NCI-H2107 (cell line): ENCODE measurements at places on chromosomes 1 and 21.

DNA sequence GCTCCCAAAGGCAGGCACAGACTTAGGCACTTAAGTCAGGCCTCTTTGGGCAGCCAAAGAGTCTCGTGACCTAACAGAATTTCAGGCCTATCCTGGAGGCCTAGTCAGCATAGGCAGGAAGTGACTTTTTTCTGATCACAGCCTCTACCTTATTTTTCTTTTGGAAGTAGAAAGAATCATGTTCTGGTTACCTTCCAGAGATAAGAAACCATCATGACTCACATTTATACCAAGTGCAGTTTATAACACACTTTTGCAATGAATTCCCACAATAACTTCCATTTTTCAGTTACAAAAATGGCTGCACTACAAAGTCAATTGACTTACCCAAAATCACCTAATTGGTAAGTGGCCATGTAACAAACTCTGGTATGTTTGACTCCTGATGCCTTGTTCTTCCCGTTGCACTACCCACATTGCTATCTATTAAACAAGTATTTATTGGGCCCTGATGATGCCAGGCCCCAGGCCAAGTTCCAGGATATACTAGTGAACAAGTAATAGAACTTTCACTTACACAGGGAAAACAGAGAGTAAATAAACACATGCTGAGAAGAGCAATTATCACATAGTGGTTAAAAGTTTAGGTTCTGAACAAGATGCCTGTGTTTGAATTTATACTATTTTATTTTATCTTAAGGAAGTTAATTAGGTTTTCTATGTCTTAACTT, 74.3 kb downstream of the SH3GLB1 start:
- no peak for DNase-seq

GRCh38 chr1:219794085-219794743, 134.1 kb downstream of the SLC30A10 start:
- no peak for DNase-seq

- no peak for DNase-seq
Measured at GRCh38 chr1:208631092-208631491, 386.9 kb upstream of the PLXNA2 start.

- no peak for DNase-seq
Measured at GRCh38 chr1:183891158-183891856, 86.4 kb downstream of the RGL1 start.

GRCh38 chr1:47564570-47564969, 126.7 kb downstream of the FOXD2 start:
- DNase-seq = no peak

DNA sequence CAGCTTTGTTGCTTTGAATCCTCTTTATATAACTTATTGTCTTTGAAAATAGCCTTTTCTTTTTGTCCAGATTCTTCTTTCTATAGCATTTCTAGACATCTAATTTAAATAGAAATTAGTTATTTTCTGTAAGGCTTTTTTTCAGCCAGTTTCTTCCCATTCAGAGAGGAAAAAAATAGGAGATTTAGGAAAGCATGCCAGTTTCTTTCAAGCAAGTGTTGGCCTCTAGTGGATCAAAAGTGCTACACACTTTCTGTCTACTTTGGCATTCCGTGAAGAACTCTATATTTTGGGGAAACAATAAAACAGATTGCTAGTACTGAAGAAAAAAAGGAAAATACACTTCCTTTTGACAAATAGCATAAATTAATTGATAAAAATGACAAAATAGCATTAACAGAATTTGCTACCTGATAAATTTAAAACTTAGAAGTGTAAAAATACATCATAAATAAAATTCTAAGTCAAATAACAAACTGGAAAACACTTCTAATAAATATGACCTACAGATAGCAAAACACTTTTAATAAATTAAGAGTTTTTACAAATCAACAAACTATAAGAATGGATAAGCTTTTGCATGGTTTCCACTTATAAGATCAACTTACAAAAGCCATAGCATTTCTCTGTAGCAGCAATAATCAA, 13.1 kb upstream of the EXO1 start:
- DNase-seq = peak; percentile 25

GRCh38 chr1:59071876-59072582, 224.9 kb upstream of the FGGY start:
- no peak for DNase-seq

- DNase-seq = no peak
Measured at GRCh38 chr1:39087435-39087834, 61.3 kb downstream of the NDUFS5 start.

DNA sequence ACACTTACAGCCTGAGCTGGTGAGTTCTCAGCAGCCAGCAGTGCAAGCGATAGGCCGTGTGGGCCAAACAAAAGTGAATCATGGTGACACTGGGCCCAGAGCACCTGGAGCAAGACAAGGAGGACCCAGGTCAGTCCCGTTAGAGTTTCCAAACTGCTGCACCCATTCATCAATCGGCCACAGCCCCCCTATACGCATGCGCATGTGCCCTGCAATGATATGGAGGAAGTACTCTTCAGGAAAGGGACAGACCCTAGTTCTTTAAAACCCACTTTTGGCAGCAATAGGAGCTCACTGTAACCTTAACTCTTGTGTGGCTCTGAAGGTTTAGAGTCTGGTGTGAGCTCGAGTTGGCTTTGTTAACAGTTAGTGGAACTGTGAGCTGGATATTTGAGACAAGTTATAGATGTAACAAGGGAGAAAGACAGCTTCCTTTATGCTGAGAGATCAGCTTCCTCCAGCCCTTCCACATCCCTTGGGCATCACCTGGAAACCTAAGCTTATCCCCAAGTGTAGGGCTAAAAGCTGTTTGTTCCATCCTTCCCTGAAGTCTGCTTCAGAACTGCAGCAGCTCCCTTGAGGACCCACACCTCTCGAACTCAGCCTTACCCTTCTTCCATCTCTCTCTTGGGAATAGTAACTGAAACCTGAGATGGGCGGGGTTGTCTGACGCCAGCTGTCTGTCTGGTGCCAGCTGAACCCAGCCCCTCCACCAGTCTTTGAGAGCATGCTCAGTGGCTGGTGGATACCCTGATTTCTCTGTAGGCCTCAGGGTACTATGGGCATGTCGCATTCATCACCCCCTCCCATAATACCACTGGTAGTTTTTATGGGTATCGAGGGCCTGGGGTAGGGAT, 17.7 kb downstream of the NMNAT1 start:
- DNase-seq = no peak

DNA sequence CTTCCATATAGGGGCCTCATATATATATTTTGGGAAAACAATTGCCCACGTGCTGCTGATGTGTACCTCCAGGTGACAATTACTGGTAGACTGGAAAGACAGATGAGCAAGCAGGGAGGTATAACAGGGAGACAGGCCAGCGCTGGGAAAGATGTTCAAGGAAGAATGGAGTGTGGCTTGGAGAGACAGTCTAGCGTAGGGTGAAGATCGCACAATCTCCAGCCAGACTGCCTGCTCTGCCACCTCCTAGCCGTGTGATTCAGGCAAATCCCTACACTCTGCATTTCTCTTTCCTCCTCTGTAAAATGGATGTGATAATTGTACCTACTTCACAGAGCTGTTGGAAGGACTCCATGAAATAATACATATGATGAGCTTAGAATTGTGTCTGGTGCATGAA, 66.1 kb downstream of the TMCO4 start:
- no peak for DNase-seq

DNA sequence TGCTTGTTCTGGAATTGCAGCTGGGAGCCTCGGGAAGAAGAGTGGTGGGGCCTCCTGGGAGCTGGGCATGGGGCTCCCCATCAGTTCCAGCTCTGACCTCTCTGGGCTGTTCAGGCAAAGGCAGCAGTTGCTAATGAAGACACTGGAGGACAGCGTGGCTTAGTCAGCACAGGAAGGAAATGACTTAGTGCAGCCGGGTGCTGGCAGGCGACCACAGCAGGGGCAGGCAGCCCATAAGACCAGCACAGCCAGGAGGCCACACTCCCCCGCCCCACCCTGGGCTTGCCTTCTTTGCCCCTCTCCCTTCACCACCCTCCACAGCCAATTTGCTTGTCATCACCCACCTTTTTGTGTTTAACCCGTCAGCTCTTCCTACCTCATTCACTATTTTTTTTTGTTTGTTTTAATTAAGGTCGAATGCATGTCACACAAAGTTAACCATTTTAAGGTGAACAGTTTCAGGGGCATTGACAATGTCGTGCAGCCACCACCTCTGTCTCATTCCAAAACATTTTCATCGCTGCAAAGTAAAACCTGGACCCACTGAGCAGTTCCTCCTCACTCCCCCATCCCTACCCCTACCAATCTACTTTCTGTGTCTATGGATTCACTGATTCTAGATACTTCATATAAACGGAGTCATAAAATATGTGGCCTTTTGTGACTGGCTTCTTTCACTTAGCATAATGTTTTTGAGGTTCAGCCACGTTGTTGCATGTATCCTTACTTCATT, 10.9 kb downstream of the OLIG2 start:
- no peak for DNase-seq

- DNase-seq = no peak
Measured at GRCh38 chr21:17257784-17258183, 255.1 kb upstream of the CXADR start.

DNA sequence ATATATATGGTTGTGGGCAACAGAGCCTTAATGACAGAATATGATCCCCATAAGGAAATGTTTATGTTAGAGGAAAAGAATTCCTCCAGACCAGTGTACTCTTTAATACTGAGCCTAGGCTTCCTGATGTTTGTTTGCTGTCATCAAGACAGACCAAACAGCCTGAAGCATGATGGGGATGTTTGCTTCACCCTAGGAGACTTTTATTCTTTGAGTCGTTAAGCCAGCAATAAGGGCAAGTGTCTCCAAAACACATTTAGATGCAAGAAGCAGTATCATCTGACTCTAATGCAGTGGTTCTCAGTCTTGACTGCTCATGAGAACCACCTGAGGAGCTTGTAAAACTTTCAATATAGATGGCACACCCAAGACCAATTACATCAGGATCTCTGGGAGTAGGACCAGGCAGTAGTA, 33.1 kb downstream of the UBE2U start:
- no peak for DNase-seq

GRCh38 chr1:65150108-65150463, 2.1 kb downstream of the AK4 start:
- no peak for DNase-seq

DNA sequence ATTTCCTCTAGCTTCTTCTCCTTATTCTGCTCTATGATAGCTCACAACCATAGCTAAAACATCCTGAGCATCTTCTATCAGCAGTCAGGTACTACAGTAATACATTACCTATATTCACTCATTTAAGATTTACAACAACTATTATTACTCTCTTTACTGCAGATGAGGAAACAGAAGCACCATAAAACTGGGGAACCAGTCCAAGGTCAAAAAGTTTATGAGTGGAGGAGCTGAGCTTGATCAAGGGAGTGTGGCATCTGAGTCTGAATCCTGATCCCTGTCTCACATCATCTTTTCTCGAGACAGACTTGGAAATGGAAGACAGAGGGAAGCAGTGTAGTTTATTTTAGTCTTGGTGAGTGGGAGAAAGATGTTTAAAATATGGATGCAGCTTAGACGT, 288.6 kb downstream of the RGS7 start:
- DNase-seq = no peak
